HFF-Myc (cell line): ENCODE measurements at places on chromosomes 11 and 22.

DNA sequence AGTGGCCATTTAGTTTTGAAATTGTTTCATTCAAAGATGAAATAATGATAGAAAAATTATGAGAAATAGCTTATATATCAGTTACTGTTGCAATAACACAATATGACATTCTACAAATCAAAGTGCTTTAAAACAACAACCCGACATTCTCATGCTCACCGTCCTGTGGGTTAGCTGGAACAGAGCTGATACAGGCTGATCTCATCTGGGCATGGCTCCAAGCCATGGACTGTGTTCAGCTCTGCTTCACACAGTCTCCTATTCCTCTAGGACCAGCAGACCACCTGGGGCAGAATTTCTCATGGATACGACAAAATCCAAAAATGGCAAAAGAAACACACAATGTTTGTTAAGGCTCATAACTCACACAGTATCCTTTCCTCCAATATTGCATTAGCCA is 178.6 kb downstream of the CNTN5 start:
- no peak for DNase-seq

DNA sequence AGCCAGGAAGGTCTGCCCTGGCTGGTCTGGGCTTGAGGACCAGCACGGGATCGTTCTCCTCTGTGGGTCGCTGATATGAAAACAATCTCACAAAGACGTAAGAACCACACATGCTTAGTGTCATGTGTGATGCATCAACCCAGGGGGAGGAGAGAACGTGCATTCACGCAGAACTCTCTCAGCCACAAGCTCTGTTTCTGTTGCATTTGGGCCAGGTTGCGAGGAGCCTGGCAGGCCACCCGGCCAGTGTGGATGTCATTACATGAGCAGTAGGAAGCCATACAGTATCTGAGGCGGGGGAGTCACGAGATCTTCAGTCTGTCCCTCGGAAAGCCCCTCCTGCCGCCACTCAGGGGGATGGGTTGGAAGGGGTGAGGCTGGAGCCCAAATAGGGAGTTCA is 53.1 kb upstream of the KCNQ1OT1 start:
- no peak for DNase-seq

- no peak for DNase-seq
These were observed 1068.3 kb downstream of the OPCML start for GRCh38 chr11:132464003-132464342.

- no peak for DNase-seq
These were observed 111.6 kb downstream of the SIK3 start for GRCh38 chr11:116986521-116987105.

GRCh38 chr11:74948546-74948897 is 369 bp downstream of the XRRA1 start:
- no peak for DNase-seq

DNA sequence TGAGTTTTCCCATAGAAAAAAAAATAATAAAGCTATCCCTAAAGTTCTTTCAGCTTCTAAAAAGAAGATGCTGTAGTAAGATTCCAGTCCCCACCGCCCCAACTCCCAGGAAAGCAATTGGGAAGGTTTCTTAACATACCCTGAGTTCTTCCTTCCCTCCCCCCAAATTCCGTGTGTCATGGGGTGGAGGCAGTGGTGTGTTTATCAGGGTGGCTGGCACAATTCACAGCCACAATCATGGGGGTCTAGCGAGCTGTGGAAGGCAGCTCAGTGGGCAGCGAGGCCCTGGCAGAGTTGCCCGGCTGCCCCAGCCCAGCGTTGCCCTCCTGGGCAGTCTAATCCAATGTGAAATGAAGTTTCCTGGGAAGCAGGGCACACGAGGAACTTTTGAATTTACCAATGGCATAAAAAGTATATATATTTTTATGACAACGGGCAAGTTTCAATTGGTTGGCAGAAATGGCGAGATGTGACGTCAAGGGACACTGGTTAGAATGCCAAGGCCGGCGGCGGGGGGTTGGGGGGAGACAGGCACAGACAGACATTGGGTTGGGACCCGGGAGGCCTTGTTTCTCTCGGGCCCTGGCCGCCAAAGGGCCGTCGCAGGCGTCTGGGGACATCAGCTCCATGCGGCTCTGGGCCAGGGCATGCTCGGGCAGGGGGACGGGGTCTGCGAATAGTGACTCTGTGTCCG is 80.7 kb upstream of the PPARA start:
- DNase-seq, result peak; percentile 91

DNA sequence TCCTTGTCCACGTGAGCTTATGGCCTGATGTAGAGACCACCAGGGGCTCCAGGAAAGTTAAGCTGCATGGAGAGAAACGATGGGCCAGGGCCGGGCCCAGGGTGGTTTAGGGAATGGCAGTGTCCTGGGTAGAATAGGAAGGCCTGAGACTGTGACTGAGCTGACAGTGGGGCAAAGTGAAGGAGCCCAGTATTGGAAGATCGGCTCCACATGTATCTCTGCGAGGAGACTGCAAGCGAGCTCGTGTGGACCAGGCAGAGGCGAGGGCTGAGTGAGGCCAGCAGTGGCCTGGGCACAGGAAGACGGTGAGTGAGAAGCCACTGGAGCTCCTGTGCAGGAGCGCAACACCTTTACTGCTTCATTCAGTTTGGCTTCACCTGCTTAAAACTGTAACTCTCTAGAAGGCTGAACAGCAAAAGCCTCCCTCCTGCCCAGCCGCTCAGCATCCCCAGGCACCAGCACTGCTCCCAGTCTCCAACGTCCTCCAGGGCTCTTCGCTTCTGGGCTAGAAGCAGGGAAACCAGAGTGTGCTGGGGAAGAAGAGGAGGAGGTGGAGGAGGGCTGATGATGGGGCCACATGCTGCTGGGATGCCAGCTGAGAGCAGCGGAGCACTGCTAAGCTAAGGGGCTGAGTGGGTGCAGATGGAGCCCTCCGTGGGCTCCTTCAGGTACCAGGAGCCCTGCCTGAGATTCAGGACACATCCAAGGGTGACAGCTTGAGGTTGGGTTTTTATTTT is 13.5 kb downstream of the TCIRG1 start:
- DNase-seq, result no peak

DNA sequence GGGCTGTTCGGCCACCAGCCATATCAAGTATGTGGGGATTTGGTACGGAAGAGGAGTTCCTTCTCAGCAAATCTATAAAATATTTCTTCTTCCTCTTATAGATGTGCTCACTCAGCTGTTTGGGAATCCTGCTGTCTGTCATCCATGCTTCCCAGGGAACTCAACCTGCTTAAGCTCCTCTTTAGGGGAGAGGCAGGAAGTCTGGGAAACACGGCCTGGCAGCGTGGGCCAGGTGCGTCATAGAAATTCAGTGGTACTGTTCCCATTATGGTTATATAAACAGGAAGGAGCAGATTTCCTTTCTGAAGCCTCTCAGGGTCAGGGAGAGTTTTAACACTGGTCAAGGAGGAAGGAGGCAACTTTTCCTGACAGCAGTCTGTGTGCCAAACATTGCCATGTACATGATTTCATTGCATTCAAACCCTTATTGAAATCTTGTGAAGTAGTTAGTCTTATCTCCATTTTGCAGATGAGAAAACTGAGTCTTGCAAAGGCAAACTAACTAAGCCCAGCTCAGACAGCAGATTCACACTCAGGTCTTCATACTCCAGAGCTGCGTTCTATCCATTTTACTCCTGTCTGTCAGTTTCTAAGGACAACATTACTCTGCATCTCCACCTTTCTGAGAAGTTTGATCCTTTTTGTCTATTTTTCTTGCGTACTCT is 35.4 kb upstream of the AMOTL1 start:
- peak; percentile 81 for DNase-seq
